Cardiac fibroblast (primary cell): ENCODE measurements at places on chromosomes 11 and 22.

GRCh38 chr11:110984147-110984546, 261.4 kb upstream of the POU2AF2 start:
- peak; percentile 67 for DNase-seq

DNA sequence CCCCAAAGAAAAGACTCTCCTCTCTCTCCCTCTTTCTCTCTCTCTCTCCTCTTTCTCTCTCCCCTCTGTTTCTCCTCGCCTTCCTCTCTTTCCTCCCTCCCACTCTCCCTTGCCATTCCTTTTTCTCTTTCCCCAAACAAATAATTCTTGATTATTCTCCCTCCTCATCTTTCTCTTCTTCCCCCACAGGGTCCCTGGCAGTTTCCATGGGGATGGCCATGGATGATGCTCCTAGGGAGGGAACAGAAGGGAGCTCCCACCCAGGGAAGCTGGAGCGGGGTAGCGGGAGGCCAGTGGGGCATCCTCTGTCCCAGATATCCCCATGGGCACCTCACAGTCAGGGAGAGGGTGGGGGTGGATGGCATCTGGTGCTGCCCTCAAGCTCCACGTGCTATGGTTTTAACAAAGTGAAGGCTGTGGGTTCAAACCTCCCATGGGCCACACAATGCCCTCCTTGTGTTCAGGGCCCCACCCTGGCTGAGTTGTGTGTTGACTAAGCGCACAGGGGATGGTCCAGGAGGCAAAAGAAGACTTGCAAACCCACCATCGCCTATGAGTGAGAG, 266.4 kb downstream of the BUD13 start:
- DNase-seq: no peak

- DNase-seq: peak; percentile 68
Observed at GRCh38 chr11:31779374-31779791, 31.7 kb downstream of the PAX6 start.

DNA sequence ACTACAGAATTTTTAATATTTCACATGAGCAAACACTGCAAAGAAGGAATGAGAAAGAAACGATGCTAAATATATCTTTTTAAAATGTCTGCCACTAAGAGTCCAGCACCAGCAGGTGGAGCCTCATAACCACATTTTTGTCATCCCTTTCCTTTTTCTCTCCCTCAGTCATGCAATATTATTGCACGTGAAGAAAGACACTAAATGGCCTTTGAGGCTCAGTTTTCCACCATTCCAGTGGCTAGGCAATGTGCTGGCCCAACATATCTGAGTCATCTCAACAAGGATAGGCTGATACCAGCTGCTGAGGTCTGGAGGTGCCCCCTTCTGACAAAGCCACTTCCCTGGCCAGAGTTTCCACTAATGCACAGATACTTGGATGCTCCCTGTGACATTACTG, 1.8 kb downstream of the ALKBH8 start:
- peak; percentile 69 for DNase-seq

- no peak for DNase-seq
Observed at GRCh38 chr11:116823031-116823843, at the start of gene APOA4. TSS of gene APOA4 (minus strand) at chr11:116823304. CDS start at chr11:116823191, 113 bp downstream.

DNA sequence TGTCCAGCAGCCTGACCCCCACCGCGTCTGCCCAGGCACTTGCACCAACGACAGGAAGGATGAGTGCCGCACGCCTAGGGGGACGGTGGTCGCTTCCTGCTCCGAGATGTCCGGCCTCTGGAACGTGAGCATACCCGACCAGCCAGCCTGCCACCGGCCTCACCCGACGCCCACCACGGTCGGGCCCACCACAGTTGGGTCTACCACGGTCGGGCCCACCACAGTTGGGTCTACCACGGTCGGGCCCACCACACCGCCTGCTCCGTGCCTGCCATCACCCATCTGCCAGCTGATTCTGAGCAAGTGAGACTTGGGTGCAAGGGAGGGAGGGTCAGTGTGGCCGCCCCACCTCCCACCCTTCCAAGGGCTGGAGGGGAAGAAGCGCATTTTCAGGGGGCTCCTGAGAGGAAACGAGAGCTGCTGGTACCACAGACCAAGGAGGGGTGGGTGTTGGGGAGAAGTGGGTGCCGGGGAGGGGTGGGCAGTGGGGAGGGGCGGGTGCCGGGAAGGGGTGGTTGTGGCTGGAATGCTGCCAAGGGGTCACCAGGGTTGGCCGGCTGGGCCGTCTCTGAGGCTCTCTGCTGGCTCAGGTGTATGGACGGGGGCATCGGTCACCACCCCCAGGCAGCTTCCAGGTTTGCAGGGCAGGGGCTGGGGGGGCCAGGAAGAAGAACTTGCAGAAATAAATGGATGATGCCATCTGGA, 27.7 kb upstream of the MUC5B start:
- no peak for DNase-seq

DNA sequence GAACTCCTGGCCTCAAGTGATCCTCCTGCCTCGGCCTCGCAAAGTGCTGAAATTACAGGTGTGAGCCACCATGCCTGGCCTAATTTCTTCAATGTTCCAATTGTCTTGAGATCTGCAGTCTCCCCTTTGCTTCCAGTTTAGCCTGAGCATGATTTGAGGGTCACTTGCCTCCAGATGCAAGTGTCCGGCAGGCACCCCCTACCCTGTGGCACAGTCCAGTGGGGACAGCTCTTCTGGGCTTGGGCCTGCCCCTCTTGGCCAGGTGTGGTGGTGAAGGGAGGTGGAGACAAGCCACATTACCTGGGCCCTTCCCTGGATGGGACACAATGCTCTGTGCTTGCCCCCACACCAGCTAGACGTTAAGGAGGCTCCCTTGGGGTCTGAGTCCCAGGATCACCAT, 21.3 kb upstream of the CACNG2 start:
- no peak for DNase-seq

DNA sequence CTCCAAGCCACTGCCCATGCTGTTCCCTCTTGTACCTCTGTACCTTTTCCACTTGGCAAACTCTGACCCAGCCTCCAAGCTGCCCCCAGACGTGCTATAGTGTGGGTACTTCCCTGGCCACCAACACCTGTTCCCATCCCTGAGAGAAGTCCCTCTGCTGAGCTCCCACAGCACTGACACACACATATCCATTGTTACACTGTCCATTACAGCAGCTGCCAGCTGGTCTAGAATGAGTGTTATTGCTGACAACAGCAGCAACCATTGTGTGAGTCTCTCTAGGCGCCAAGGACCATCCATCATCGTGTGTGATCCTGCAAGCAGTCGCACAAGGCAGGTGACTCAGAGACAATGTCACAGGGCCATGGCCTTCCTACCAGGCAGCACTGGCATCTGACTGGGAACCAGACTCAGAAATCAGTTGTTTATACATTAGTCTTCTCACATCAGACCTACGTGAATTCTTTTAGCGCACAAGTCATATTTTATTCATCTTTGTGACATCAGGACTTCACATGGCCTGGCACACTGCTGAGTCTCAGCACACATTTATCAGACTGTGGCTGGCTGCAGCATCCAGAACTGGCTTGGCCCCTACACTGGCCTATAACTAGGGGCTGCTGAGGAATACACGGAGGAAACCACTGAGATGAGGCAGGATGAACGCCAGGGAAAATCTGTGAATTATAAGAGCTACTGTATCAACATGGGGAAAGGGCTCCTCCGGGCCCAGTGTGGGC, 56.4 kb downstream of the SGSM3 start:
- DNase-seq: no peak

GRCh38 chr22:35039625-35040024, 26.3 kb upstream of the ISX start:
- no peak for DNase-seq

- peak; percentile 95 for DNase-seq
Observed at GRCh38 chr11:114166897-114167323, 107.4 kb downstream of the ZBTB16 start.

DNA sequence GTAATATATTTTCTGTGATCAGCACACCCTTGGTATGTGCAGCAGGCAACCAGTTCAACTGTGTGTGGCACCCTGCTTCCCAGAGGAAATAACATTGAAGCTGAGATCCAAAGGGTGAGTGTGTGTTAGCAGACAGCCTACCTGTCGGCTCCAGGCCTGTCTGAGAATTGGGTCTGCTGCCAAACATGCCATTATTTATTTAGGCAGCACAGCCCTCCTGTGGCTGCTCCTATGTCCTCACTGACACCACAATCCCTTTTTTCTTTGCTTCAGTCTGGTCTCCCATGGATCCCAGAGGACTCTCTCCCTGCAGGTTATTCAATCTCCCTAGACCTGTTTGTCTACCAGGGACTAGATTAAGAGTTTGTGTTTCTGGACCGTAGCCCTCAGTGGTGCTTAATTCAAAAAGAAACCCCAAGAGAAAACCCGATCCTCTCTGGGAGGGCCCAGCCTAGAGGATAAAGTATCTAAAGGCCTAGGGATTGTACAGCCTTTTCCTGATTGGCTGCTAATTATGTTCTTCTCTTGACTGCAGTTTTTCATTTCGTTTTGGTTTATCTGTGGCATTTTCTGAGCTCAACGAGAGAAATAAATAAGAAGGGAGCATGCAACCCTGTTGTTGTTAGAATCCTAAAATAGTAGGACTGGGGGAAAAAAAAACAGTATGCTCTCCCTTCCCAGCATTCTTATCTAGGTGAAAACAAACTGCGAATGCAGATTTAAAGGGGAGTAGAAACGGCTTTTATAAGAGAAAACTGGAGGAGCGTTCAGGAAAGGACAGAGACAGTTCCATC, 24.1 kb downstream of the KCNE3 start:
- DNase-seq: peak; percentile 26

DNA sequence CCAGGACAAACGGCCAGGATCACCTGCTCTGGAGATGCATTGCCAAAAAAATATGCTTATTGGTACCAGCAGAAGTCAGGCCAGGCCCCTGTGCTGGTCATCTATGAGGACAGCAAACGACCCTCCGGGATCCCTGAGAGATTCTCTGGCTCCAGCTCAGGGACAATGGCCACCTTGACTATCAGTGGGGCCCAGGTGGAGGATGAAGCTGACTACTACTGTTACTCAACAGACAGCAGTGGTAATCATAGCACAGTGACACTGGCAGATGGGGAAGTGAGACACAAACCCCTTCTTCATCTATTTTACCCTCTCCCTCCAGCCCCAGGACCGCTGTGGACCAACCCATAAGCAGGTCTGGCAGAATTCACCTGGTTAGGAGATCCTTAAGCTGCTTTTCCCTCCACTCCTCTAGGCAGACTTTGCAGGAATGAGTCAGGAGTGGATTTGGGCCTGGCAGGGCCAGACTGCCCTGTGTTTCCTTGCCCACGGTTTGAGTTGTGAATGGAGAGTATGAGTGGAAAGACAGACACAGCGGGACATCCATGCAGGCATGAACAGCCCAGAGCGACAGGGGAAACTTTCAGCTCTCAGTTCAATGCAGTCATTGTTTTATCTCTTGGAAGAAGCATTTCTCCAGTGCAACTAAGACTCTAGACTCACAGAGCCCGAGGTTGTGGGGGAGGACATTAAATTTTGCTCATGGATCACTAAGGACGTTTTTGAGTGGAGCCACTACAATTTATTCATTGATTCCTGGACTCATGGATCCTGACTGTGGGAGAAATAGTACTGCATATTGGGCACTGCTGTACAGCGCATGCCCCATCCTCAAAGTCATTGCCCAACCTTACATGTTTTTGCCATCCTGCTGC, 75.3 kb upstream of the IGLL5 start:
- no peak for DNase-seq

GRCh38 chr11:45041596-45041995, 90.9 kb upstream of the TP53I11 start:
- DNase-seq: no peak

- peak; percentile 12 for DNase-seq
Observed at GRCh38 chr11:114293201-114293711, 2.9 kb upstream of the NNMT start.

DNA sequence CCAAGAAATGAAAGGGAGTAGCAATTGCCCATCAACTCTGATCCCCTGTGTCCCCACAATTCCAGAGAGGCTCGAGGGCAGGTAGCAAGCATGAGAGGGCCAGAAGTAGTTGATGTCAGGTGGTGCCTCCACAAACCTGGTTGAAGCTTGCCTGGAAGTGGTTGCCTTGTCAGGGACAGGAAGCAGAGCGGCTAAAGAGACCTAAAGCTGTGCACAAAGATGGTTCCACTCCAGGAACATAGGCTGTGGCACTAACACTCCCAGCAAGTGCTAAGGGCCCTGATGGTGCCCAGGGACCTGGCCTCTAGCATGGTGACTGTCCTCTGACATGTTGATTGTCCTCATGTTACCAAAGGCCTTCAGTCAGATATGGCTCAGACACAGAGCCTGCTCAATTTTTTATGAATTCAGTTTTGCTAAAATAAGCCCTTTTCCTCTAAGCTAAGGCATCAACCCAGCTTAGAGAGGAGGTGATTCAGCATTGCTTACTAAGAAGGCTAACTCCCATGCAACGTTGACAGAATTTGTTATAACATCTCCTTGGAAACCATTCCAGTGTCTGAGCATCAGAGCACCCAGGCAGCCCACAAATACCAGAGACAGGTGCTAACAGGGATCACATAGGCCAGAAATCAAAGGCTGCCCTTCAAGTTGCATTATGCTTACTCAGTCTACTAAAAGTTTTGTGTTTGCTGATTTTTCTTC, 196.3 kb upstream of the ARHGAP20 start:
- DNase-seq: peak; percentile 92

GRCh38 chr11:40118780-40119179, 1340.7 kb downstream of the LRRC4C start:
- DNase-seq: no peak

- peak; percentile 81 for DNase-seq
Observed at GRCh38 chr22:29784451-29785361, 17.5 kb downstream of the UQCR10 start.

- no peak for DNase-seq
Observed at GRCh38 chr22:33605221-33605620, 315.1 kb downstream of the LARGE1 start.

- no peak for DNase-seq
Observed at GRCh38 chr11:27553186-27553585, 46.6 kb upstream of the LIN7C start.

GRCh38 chr11:9273376-9274336, 8.5 kb upstream of the DENND5A start:
- DNase-seq: peak; percentile 44

GRCh38 chr22:37154925-37155712, 5.4 kb upstream of the IL2RB start:
- peak; percentile 49 for DNase-seq

DNA sequence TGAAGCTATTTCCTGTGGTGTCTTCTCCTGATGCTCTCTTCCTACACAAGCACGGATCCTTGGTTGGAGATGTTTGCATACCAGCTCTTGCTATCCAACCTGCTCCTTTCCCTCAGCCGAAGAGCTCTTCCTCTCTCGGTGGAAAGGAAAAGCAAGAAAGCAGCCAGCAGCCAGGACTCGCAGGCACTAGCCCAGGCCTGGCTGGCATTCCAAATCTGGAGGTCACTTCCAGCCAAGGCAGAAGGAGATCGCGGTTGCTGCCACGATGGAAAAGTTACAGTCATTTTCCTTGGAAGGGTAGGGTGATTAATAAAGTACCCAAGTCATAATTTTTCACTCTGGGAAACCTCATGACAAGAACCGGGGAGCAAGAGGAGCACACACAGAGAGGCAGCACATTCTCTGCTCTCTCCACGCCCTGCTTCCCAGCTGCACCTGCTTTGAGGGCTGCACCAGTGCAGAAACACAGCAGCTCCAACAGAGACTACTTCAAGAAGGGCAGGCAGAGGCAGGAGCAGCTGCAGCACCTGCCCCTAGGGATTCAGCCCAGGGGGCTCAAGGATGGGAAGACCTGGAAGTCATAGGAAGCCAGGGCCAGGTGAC, 399.3 kb downstream of the CADM1 start:
- no peak for DNase-seq

GRCh38 chr11:119709638-119710346, 19.2 kb downstream of the NECTIN1 start:
- peak; percentile 75 for DNase-seq
